Right cardiac atrium (tissue), 5 donors: ENCODE measurements at places on chromosomes 3 and 15. TPM values are rescaled to one million over a fixed set of nuclear protein-coding genes. Genes with fewer than 3 reads are reported as not detected.

GRCh38 chr3:128438488-128439072 is 28.1 kb downstream of the DNAJB8 start:
- no peak for DNase-seq

DNA sequence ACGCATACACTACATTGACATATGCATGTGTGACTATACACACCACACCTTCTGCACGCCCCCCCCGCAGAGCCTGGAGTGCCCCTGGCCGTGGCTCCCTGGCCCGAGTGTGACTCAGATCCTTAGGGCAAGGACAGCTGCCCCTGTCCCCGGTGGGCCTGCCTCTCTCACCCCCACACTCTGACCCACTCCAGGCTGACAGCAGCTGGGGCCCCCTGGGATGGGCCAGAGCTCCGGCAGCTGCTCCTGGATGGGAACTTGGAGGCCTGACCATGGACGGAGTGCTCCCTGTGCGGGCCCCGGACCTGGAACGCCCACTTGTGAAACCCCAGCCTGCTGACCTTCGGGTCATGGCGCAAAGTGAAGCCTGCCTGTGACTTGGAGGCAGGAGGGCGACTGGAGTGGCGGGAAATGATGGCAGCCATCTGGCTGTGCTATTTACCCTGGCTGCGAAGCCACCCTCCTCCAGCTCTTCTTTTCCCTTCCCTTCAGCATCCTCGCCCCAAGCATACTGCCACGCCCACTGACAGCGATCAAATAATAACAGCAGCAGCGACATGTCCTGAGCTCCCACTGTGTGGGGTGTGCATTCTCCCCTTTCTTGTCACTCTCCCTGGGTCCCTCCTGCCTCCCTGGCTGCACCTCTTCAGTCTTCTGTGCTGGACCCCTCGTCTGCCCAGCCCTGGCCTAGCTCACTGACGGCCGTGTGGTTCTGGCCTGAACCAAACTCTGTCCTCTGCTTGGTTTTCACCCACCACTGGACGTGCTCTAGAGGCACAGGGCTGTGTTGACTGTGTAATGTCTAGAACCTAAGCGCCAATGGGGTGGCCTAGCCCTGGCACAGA is 90.7 kb upstream of the MEF2A start:
- DNase-seq = peak; percentile 82

The NOX5 gene
- total RNA-seq = not detected

The SETMAR gene
- 16.3 TPM for total RNA-seq

The MCF2L2 gene
- total RNA-seq = not detected

The PATL2 gene
- 4.7 TPM for total RNA-seq

The ATP13A4 gene
- total RNA-seq = 0.20 TPM

- no peak for DNase-seq
Measured at GRCh38 chr3:54865316-54865715, 62.5 kb downstream of the LRTM1 start.

DNA sequence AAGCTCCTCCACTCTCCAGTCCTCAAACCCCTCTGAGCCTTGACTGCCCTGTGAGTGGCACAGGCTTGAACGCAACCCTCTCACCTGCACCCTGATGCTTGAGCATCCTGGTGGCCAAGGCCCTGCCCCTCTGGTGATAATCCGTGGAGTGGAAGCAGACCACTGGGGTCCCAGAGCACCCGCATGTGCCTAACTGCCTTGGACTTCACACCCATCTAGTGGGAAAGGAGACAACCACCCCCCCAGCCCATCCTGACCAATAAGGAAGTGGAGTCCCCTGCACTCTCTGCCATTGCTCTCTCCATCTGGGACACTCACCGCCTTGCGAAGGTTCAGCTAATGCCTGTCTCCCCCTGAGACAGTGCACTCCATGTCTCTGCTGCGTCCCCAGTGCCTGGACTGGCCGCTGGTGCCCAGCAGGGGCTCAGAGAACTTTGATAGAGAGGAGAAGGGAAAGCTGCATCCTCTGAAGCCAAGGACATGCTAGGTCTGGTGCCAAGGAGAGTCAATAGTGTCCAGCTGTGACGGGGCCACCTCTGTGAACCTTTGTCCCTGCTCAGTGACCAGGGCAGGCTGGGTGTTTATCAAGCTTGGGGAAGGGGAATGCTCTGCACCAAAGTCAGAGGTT is 3.4 kb downstream of the KLF15 start:
- DNase-seq = peak; percentile 16

DNA sequence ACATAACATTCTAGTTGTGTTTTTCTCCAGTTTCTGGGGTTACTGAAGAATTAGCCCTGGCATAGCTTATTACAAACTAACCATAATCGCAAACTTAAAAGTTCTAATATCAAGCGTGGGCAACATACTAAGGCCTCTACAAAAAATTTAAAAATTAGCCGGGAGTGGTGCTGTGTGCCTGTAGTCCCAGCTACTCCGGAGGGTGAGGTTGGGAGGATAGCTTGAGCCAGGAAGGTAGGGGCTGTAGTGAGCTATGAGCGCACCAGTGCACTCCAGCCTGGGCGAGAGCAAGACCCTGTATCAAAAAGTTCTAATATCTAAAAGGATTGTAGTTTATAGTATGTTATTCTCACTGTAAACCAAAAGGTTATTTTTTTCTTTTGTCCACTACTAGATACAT is 1.1 kb downstream of the OIP5 start:
- no peak for DNase-seq

- DNase-seq = no peak
Measured at GRCh38 chr3:28224430-28224829, 17.0 kb upstream of the CMC1 start.

The SAMD7 gene
- not detected for total RNA-seq

GRCh38 chr15:40222131-40222530 is 16.7 kb upstream of the PAK6 start:
- DNase-seq = no peak

The PCOLCE2 gene
- 136 TPM for total RNA-seq

- no peak for DNase-seq
Measured at GRCh38 chr3:187242435-187242834, 45.1 kb downstream of the RTP1 start.

DNA sequence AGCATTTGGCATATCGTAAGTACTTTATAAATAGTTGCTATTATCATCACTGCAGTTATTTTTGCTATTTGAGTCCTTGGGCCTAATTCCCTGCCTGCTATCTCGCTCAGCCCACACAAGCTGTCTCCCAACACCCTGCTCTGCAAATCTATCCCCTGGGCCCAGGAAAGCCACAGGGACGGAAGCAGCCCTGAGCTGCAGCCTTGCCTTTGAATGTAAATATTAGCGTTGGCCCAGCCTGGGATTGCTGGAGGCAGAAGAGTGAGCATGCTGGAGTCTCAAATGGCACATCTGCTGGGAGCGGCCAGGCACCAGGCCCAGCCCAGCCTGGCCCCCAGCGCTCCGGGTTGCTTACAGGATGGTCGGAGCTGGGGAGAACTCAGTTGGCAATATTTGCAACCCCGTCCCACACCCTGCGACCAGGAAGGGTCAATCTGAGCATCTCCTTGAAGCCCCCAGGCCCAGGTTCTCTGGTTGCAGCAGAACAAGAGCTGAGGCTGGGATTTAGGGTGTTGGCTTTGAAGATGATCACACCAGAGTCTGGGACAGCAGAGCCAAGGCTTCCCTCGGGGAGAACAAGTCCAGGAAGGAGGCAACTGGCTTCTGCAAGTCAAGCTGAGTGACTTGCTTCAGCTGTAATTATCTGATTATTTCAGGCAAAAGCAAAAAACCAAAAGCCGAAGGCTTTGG is 529.6 kb downstream of the SHQ1 start:
- peak; percentile 66 for DNase-seq

GRCh38 chr3:147415286-147415685 is 6.1 kb downstream of the ZIC1 start:
- DNase-seq = no peak

DNA sequence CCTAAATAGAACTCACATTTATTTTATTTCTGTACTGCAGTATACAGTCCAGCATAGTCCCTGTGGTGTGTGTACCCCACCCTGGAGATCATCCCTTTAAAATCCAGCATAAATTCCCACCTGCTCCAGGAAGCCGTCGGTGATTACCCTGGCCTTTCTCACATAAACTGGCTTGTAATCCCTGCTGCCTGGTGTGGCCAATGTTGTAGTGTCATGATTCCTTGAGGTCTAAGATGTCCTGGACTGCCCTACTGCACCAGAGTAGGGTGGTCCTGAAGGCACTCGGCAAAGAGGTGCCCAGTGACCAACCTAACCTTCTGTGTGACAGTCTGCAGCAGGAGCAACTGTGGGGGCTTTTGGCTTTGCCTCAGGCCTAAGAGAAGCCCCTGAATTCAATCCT is 58.9 kb downstream of the ITGA11 start:
- no peak for DNase-seq

GRCh38 chr3:43670635-43671522 is 19.9 kb upstream of the ABHD5 start:
- DNase-seq = no peak

DNA sequence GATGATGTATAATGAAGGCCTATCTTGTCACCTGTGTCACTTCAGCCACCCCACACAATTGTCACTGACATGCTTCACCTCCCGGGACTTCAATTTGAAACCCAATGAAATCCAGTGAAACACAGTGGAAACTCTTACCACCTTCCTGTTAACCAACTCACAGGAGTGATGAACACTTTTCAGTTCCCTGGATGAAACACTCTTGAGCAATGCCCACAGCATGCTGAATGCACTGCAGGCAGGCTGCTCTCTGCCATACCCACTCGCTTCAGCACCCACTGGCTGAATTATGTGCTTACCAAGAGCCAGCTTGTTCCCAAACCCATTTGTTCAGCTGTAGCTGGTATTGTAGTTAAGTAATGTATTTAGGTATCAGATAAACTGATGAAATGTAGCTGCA is 47.0 kb downstream of the MAP2K1 start:
- DNase-seq = no peak

- DNase-seq = peak; percentile 81
Measured at GRCh38 chr15:64883997-64884511, 27.6 kb upstream of the ANKDD1A start.

- DNase-seq = no peak
Measured at GRCh38 chr3:42189736-42190135, 76.2 kb downstream of the CCK start.

The FAM3D gene
- total RNA-seq = 0.31 TPM

The SEMA6D gene
- total RNA-seq = 20.7 TPM

DNA sequence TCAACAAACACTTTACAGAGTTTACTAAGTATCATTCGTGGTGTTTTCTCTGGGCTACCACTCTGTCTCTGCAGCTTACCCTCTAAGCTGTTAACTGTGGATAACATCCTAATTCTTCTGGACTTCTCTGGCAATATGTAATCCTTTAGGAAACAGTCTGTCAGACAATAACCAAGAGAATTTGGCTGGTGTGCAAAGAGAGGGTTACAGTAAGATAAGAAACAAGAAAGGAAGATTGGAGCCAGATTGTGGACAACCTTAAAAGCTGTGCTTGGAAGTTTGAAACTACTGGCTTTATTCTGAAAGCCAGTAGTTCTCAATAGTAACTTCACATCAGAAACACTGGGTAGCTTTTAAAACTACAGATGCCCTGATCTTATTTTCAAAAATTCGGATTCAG is 778 bp downstream of the ARL6 start:
- no peak for DNase-seq

The NCK1 gene
- 25.9 TPM for total RNA-seq

- no peak for DNase-seq
Measured at GRCh38 chr15:101357333-101357732, 62.3 kb upstream of the SNRPA1 start.

The PRRT3 gene
- 2.0 TPM for total RNA-seq

GRCh38 chr3:108602935-108603294 is 13.4 kb downstream of the DZIP3 start:
- DNase-seq = no peak

The CLDN1 gene
- 1.3 TPM for total RNA-seq

The MAP6D1 gene
- 1.6 TPM for total RNA-seq

The FSIP1 gene
- total RNA-seq = 0.53 TPM

DNA sequence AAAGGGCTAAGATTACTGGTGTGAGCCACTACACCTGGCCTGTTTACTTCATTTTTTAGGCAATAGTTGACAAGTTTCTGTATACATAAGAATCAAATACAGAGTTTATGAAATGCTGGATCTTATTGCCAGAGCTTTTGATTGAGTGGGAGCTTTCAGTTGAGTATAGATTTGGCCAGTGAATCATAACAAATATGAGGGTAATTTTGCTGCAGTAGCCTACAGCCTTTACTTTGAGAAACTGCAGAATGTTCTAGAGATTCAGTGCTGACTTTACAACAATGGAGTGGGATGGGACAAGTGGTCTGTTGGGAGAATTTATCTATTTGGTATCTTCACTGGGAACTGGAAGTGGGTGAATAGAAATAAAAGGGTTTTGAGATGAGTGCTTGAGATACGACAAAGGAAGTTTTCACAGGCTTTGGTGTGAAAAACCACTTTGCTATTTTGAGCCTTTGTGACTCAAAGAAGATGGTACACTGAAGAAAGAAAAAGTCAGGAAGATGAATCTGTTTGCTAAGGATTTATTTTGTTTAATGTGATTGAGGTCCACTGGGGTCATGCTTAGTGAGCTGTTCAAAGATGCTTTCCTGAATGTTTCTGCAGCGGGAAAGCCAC is 227.8 kb downstream of the UBE2E2 start:
- DNase-seq = no peak

DNA sequence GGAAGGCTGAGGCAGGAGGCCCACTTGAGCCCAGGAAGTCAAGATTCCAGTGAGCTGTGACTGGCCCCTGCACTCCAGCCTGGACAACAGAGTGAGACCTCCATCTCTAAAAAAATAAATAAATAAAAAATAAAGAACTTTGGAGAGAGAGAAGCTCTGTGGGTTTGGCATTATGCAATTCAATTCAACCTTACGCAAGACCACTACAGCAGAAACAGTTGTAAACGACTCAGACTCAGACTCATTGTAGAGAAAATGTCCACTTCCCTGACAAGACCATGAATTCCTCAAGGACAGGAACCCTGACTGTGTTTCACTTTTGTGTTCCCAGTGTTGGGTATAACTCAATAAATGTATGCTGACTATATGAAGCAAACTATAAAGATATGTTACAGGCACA is 90.3 kb upstream of the C3orf80 start:
- DNase-seq = no peak

DNA sequence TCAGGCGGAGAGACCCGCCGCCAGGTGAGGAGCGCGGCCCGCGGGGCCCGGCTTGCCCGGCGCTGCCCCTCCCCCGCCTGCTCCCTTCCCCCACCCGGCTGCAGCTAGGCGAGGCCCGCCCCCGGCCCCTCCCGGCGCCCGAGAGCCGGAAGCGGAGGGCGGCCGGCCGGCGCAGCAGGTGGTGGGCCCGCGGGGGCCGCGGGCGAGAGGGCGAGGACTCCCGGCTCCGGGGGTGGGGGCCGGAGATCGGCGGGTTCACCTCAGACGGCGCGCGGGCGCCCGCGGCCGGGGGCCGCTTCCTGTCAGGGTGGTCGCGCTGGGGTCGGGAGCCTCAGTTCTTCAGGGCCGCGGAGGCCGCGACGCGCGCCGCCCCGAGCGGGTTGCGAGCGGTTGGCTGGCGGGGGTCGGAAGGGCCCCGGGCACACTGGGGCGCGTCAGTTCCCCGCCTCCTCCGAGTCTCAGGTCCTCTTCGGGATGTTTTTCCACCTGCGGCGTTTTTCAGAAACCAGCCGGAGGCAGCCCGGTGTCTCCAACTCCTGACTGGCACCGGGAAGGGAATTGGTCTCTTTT is 395 bp downstream of the ZFAND6 start:
- DNase-seq = no peak

DNA sequence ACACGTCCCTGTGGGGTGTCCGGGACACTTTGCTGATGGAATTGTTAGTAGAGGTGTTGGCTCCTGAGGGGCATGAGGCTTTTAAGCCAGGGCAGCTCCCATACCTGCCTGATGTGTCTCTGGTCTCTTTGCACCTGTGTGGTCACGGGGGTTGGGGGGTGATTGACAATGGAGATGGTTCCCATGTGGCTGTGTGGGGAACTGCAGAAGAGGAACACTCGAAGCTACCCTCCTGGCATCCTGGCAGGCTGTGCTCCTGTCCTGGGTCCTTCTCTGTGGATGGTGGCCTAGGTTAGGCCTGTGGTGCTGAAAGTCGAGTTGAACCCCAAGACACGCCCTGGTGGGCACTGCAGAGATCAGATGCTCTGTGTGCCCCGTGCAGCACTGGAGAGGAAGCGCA is 73.4 kb downstream of the HMCES start:
- no peak for DNase-seq
